ENCODE measurements at places on chromosomes 16 and 17.

GRCh38 chr16:67873435-67874370 lies 851 bp downstream of the EDC4 start:
- DNase-seq: no peak

- no peak for DNase-seq
These were observed 157.1 kb downstream of the CMIP start for GRCh38 chr16:81601601-81602255.

GRCh38 chr16:46976550-46976949 lies 3.1 kb upstream of the DNAJA2 start:
- peak; percentile 28 for DNase-seq

- DNase-seq: peak; percentile 56
These were observed 610 bp downstream of the VPS4A start for GRCh38 chr16:69311533-69312387.

DNA sequence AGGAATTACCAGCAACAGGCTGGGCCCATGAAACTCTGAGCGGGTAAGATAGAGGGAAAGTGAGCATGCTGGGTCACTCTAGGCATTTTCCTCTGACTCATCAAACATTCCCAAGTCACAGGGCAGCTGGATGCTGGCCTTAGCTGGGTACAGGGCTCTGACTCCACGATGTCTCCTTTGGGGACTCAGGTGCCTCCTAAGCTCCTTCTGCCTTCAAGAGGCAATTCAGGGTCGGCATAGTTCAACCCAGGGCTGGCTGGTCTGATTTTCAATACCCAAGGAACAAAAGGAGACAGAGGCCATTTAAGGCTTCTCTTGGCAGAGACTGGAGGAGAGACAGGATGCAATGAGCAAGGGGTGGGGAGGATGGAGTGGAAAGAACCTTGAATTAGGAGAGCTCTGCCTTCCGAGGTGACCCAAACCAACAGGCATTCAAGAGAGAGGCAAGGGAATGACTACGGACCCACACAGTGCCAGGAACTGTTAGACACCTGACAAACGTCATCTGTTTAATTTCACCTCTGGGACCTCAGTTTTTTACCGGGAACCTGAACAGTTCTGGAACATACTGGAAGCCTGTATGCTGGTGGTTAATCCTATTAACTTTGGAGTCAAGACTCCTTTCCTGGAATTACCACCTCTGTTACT lies 910 bp downstream of the WBP2 start:
- no peak for DNase-seq

DNA sequence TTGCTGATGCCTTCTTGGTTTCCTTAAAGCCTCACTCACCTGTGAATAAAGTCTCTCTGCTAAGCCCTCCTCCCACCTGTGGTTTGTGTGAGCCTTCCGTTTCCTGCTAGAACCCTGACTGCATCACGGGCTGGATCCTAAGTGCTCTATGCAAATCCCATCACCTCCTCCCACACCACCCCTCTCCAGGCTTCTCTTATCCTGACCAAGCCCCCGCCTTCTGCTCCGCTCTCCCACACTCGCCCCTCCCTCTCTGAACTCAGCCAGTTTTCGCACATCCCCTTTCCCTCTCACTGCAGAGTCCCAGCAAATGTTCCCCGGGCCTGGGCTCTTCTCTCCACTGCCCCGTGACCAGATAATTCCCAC lies 51.8 kb downstream of the PIMREG start:
- DNase-seq: no peak

DNA sequence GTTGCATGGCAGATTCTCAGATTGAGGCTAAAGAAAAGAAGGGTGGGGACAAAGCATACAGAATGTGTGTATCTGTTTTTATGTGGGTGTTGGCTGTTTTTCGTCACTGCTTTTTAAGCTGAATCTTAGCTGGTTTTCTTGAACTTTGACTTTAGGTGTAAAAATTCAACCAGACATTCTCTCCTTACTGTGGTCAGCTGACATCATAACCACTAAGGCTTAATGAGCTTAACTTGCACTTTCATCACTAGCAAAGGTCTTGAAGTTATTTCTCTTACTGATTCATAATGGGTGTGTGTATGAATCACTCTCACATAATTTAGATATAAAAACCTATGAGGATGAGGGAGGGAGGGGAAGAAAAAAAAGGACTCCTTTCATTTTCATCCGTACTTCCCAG lies 4.0 kb upstream of the CDC6 start:
- peak; percentile 82 for DNase-seq

DNA sequence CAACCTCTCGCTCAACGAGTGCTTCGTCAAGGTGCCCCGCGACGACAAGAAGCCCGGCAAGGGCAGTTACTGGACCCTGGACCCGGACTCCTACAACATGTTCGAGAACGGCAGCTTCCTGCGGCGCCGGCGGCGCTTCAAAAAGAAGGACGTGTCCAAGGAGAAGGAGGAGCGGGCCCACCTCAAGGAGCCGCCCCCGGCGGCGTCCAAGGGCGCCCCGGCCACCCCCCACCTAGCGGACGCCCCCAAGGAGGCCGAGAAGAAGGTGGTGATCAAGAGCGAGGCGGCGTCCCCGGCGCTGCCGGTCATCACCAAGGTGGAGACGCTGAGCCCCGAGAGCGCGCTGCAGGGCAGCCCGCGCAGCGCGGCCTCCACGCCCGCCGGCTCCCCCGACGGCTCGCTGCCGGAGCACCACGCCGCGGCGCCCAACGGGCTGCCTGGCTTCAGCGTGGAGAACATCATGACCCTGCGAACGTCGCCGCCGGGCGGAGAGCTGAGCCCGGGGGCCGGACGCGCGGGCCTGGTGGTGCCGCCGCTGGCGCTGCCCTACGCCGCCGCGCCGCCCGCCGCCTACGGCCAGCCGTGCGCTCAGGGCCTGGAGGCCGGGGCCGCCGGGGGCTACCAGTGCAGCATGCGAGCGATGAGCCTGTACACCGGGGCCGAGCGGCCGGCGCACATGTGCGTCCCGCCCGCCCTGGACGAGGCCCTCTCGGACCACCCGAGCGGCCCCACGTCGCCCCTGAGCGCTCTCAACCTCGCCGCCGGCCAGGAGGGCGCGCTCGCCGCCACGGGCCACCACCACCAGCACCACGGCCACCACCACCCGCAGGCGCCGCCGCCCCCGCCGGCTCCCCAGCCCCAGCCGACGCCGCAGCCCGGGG lies 1.3 kb downstream of the FOXC2 start:
- DNase-seq: no peak

- DNase-seq: no peak
These were observed 580.2 kb downstream of the KCNJ18 start for GRCh38 chr17:22272363-22273146.

GRCh38 chr16:77402118-77402517 lies 32.7 kb downstream of the ADAMTS18 start:
- no peak for DNase-seq

- DNase-seq: no peak
These were observed 702.6 kb upstream of the CDH8 start for GRCh38 chr16:62738666-62739460.

GRCh38 chr17:44992242-44992939 lies 24.3 kb upstream of the C1QL1 start:
- no peak for DNase-seq

DNA sequence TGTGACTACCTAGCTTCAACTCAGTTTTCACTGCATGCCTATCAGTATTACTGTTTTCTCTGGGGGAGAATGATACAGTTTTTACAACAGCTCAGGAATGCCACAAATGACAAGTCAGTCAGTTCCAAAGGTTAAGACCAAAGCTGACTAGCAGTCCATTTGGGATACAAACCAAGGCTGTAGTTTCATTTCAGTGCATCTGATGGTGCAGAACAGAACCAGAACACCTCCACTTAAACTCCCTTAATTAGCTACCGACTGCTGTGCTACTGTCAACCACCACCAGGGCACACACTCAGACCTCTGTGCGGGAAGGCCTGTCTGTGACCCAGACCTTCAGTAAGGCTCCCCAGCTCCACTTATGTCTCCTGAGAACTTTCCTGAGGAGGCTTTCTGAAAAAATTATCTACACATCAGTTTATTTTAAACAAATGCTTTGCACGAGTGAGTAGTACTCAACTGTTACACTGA lies 20.4 kb downstream of the NFE2L1 start:
- no peak for DNase-seq

- DNase-seq: no peak
These were observed 10.9 kb upstream of the MYO15B start for GRCh38 chr17:75576661-75577060.

DNA sequence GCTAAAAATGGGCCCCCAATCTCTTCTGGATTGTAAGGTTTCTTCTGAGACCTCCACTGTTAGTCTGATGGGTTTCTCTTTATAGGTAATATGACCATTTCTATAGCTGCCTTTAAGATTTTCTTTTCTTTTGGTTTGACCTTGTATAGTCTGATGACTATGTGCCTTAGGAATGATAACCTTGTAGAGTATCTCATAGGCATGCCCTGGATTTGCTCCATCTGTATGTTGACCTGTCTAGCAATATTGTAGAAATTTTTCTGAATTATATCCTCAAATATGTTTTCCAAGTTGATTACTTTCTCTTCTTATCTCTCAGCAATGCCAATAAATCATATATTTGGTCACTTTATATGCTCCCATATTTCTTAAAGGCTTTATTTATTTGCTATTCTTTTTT lies 1403.8 kb upstream of the GOT2 start:
- DNase-seq: no peak

GRCh38 chr17:63826468-63827001 lies 696 bp upstream of the PSMC5 start:
- DNase-seq: peak; percentile 23

- DNase-seq: no peak
These were observed 9.9 kb downstream of the XYLT2 start for GRCh38 chr17:50355701-50356341.

GRCh38 chr17:73092523-73093135 lies at the start of gene SLC39A11:
TSS of gene SLC39A11 (minus strand) at chr17:73092688. CDS start at chr17:73088764, 3,924 bp downstream.
- DNase-seq: peak; percentile 95

DNA sequence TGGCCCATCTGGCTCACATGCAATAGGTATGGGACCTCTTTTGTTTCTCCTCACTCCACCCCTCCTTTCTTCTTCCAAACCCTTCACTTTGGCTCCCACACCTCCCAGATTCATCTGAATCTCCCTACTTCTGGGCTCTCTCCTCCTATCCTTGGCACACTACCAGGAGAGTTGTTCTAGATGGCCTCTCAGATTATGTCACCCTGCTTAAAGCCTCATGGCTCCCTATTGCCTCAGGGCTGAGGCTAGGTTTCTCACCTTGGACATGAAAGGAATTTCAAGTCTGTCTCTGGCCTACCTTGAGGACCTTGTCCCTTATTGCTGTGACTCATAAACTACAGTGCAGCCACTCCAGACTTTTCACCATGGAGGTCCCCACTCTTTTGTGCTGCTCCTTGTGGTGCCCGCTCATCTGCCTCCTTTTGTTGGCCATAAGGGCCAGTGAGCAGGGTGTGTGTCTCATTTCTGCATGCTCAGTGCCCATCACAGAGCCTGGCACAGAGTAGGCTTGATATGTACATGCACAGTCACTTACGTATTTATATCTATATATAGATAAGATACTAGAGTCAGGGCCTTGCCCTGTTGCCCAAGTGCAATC lies 1.0 kb upstream of the MFAP4 start:
- DNase-seq: no peak

DNA sequence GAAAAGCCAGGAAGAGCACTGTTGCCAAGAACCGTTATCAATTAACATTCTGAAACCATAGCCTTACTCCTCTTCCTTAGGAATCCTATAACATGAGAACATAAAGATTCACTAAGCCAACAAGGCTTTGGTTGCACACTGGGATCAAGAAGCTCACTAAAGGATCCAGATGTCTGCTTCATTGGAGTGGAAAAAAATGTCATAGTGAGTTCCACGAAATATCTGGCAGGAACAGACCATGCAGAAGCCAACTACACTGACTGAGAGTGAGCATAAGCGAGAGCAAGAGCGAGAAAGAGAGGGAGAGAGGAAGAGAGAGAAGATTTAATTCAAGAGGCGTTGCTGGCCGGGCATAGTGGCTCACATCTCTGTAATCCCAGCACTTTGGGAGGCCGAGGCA lies 13.4 kb upstream of the MEIOC start:
- DNase-seq: no peak

GRCh38 chr17:16989230-16989952 lies 17.5 kb upstream of the TNFRSF13B start:
- peak; percentile 59 for DNase-seq

DNA sequence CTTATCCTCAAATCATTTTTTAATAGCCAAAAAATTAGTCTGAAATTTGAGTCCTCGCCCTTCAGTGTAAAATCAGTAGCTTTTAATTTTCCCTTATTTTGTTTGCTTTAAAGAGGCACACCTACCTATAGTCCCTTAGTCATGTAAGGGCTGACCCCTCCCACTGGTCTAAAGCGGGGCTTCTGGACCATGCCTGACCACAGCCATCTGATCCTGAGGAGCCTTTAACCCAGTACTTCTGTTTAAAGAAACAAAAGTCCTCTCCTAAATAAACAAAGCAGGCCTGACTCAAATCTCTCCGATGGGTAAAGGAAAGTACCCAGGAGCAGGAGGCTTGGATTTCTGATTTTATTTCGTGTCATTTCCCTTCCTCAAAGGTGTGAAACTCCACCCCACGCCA lies 92.0 kb upstream of the CCL2 start:
- DNase-seq: no peak

Measured in activated CD4-positive, alpha-beta T cell treated with anti-CD3 and anti-CD28 coated beads, Interleukin-2, Interleukin-6, amounts not matched to agents 100 ng/mL and 50 ng/mL, durations not matched to agents 16 hours and 8 hours (primary cell).